RWPE2 (cell line): ENCODE measurements at places on chromosomes 4 and X.
A peak's percentile ranks its signal among the peaks of the same experiment; 100 is the strongest.

DNA sequence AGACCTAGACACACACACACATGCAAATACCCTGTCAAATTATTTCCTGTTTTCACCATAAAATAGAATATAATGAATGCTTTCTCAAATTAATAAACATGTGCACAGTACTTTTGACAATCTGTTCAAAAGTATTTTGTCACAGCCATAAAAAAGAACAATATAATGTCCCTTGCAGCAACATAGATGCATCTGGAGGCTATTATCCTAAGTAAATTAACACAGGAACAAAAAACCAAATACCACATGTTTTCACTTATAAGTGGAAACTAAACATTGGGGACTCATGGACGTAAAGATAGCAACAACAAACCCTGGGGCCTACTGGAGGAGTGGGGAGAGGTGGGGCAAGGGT is 15.5 kb downstream of the RAB40A start:
- DNase-seq = no peak

DNA sequence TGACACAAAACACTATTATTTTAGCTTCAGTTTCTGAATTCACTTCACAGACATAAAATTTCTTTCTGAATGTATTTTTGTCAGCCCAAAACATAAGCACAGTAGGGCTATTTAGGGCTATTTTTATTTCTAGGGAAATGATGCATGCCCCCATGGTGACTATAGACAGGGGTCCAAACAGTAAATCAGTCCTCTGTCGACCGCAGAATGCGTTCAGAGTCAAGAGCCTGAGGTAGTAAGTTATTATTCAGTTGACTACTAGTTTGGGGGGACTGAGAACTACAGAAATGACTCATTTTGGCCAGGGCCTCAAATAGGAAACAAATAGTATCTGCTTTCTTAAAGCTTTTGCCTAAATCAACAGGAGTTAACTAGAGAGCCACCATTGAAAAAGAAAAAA is 414.4 kb downstream of the AFF2 start:
- no peak for DNase-seq

DNA sequence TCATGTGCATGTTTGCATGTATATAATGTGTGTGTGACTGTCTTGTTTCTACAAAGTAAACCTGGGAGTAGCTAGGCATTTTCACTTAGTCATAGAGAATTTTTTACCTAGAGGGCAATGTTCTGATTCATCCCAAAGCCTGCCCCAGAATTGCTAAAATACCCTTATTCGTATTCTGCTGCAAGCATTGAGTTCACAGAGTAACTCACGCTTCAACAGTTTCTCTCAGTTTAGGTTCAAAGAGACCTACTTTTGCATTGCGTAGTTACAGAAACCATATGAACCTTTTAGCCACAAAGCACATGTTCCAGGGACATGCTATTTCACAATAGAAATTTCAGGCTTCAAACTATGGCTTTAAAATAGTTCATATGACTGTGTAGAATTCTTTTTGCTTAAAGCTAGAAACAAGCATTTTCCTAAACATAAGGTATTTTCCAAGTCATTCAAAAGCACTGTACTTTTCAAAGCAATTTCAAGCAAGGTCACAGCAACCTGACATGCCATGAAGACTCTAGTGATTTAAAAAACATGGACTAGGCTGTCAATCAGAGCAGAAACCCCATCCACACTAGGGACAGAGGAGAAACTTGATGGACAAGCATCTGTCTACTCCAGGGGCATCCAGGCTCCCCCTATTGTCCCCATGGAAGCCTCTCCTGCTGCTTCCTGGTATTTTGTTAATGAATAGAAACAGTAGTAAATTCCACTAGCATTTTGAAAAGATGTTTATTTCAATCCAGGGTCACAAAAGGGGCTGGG is 81.5 kb upstream of the MAPK10 start:
- no peak for DNase-seq

DNA sequence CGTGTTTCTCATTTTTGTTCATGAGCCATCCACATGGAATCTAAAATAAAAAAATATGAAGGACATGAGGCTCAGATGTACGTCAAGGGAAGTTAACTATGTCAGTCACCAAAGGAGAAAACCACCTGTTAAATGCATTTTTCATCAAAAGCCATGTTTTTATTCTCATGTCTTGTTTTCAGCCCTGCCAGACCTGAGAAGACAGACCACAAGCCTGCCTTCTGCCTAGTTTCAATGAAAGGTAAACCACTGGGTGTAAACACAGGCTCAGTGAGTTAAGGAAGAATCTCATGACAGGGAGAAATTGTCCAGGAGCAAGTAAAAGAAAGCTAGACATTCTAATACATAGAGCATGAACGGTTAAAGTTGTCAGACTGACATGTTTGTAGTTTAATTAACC is 52.3 kb upstream of the TNIP3 start:
- DNase-seq = no peak

GRCh38 chrX:49978176-49978575 is 55.8 kb downstream of the CLCN5 start:
- DNase-seq = no peak

DNA sequence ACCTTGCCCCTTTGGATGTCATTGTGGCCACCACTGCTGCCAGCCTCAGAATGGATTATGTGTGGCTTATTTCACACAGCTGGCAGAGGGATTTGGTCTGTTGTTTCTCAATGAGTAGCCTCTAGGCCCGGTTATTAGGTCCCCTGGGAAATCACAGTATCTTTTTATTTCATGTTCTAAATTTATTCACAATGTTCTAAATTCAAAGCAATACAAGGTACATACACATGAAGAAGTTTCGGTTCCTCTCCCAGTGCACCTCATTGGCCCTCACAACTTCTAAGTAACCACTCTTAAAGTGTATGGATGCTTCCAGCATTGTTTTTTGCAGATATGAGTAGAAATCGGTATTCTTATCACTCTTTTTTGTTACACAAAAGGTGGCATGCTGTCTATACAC is 262.7 kb downstream of the RCHY1 start:
- DNase-seq = no peak

- no peak for DNase-seq
Measured at GRCh38 chrX:78329486-78329885, 2.1 kb upstream of the CYSLTR1 start.

DNA sequence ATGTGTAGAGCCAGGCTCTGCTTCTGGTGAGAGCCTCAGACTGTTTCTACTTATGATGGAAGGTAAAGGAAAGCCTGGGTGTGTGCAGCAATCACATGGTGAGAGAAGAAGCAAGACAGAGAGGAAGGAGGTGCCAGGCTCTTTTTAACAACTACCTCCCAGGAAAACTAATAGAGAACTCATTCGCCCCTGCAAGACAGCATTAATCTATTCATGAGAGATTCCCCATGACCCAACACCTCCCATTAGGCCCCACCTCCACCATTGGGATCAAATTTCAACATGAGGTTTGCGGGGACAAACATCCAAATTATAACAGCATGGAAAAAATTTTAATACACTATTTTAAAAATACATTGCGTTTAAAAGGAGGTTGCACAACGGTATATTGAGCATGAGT is 24.7 kb upstream of the GRIA3 start:
- DNase-seq = no peak

DNA sequence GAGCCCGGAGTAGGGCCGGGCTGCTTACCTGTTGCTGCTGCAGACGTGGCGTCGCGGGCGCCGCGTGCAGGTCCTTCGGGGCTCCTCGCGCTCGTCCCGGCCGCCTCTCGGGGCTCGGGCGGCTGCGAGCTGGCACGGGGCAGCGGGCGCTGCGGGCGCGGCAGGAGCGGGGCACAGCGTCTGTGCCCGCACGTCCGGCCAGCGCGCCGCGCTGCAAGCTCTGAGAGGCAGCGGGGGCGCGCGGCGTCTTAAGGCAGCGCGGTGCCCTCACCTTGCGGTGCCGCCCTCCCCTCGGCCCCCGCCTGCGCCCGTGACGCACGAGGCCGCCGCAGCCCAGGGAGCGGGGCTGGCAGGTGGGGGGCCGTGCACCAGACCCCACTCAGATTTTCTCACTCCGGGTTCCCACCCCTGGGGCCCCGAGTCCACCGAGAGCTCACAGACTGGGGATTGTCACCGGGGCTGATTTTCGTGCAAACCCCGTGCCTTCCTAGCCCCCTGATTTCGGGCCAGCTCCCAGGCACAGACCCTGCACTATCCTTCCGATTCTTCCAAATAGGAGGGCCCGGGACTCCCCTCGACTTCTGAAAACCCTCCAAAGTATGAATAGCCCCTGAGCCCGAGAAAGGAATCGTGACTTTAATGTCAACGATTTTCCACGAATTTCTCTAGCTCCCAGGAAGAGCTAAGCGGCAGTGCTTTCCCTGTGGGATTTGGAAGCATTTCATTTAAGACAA is at the start of gene GPR101:
GPR101 (minus strand) TSS at position 222 of the 734 bp plus-strand sequence. CDS start 2,321 bp downstream, outside the sequence.
- DNase-seq = no peak

DNA sequence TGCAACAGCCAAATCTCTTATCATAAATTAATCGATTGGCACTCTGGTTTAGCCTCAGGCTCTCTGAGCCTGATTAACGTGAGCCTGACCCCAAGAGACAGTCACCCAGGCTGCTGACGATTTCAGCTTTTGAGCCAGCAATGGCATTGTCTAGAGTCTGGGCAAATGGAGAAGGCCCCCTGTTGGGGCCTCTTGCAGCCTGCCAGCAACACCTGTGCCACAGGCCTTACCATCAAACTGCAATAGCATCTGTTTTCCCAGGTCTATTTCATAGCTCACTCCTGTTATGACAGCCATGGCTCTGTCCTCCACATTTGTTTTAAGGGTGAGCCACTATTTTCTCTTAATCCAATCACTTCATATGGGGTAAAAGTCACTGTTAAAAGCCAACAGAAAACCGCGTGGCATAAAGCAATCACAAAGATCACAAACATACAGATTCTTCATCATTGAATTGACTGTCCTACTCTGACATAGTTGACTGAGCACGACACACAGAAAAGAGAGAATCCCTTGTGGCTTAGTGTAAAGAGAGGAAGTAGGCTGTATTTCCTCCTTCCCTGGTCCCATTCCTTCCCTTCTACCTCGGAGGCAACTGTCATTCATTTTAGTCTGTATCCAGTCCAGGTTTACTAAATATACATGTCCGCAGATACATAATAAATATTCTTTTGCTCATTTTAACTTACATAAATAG is 47.8 kb downstream of the SLC9A7 start:
- no peak for DNase-seq

- no peak for DNase-seq
Measured at GRCh38 chrX:18825375-18825774, 117.9 kb downstream of the PPEF1 start.

GRCh38 chr4:8583655-8584025 is 3.4 kb downstream of the GPR78 start:
- DNase-seq = peak; percentile 34

DNA sequence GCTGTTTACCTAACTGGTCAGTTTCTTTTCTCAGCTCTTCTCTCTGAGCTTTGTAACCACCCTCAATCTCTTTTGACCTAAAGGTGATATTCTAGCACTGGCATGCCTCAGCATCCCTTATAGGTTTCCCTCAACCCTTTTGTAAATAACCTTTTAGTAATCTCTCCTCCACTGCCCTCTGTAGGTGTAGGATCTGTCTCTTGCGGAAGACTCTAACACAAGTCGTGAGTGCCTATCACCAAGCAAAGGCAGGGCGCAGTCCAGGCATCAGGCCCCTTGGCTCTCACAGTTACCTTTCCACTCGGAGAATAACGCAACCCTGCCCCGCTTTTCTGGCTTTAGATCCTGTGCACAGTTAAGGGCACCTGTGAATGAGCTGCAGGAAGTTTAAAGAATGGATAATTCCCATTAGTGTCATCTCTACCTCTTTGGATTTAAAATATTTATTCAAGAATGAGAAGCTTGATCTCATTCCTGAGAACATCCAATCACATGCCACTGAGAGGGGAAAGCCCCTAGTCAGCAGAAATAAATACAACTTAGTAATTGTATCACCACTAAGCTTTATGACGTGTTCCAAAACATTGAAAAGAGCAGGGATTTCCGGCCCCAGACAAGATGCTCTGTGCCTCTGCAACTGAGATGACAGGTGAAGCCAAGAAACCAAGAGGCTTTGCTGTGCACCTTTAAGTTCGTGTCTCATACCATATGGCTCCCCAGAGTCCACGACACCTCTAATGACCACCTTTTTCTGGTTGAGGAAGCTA is 58.8 kb downstream of the SPINK2 start:
- no peak for DNase-seq

GRCh38 chr4:79297479-79297878 is 28.4 kb downstream of the NAA11 start:
- DNase-seq = no peak

DNA sequence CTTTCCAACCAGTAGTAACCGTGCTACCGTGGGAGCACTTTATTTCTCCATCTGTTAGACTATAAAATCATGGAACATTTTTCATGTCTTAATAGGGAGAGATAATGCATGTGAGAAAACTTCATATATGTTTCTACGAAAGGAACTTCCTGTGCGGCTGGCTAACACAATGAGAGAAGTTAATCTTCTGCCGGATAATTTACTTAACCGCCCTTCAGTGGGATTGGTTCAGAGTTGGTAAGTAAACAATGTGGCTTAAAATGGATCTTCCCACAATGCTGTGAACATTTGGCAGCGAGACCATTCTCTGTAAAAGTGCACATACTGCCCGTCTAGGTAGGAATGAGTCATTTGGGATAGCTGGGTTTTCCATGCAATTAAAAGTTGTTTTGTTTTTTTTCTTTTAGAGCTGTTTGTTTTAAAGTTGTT is 29.6 kb downstream of the PDK3 start:
- no peak for DNase-seq

DNA sequence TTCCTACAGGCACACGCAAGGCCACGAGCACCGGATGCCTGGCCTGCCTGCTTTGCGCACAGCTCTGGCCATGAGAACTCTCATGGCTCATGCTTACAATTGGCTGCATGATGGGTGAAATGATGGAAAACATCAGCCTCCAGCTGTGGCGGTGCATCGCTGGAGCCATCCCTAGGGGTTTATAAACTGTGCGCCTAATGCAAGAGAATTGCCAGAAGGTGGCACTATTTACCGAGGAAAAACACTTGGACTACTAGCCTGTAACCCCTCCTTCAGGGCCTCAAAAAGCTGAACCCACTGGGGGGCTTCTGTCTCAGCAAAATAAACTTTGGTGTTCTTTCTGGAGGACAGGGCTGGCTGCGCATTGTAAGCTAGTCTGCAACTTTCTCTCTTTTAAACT is 51.9 kb downstream of the PHKA2 start:
- DNase-seq = no peak

- no peak for DNase-seq
Measured at GRCh38 chr4:137063961-137064360, 468.3 kb downstream of the PCDH18 start.

GRCh38 chr4:91288702-91289311 is 1015.0 kb upstream of the GRID2 start:
- no peak for DNase-seq

DNA sequence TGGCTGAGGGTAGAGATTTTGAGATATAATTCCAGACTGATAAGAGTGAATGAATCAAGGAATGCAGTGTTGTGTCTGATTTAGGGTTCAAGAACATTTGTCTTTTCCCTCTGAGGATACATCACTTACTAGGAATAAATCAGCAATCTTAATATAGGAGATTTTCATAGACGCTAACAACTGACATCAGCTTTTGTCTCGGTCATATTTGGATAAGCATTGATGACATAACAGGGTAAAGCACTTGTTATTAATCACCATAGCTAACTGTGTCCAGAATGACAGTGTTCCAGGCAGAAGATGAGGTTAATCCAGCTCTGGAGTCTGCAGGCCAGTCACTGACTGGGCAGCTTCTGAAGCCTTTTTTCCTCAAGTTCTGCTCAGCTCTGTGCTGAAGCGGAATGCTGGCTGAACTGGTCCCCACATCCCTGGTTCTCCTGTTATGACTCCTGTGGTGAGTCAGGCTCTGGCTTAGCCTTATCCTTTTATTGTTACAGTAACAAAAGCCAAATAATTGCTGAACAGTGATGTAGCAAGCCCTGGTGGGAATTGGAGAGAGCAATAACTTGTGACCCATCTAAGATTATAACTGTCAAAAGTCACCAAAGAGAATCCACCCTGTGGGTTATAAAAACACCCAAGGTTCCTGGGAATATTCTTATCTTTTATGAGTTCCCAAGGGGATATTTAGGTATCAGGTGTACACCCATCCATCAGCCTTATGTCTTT is 41.8 kb downstream of the FNIP2 start:
- peak; percentile 80 for DNase-seq
